ENCODE measurements at places on chromosomes 11 and 22. TPM values are rescaled to one million over a fixed set of nuclear protein-coding genes. Genes with fewer than 3 reads are reported as not detected.

GRCh38 chr11:10307022-10307399 lies 2.1 kb downstream of the ADM start:
- DNase-seq = no peak

DNA sequence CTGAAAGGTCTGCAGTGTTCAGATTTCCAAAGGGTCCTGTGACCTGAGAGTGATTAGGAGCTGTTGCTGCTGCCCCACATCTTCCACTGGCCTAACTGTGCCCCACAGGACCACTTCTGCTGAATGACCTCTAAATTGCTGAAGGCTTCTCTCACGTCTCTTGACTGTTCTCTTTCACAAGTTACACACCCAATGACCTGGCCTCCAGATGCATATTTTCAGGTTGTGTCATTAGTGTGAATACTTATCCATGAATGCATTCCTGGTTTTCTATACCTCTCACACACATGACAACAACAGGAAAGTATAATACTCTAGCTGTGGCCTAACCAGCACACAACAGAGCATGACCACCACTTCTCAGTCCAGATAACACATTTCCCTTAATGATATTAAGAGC lies 15.4 kb downstream of the PRR14L start:
- DNase-seq = no peak

APOL6 gene
- total RNA-seq = 99.8 TPM

DNA sequence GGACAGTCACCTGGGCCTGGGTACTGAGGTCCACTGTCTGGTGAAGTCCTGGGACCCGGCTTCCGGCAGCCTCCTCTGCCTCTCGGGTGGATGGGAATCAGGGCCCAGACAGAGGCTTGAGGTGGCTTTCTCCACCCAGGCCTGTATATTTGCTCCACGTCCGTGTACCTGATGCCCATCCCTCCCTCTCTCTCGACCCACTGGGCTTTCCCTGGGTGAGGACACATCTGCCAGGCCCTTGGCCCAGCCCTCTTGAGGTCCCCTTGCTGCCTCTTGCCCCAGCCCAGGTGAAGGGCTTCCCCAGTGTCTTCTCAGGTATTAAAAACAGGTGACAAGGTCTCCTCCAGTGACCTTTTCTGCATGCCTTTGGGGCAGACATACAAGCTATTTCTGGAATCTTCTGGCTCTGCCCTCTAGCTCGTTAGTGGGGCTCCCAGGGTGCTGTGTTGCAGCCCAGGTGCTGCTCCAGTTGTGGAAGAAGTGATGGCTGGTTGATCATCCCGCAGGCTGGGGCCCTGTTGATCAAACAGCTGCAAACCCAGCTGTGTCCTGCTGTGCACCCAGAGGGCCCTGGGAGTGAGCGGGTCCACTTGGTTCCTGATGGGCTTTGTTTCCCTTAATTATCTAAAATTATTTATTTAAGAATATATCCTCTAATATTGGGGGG lies 25.5 kb upstream of the ACR start:
- DNase-seq = no peak

MGAT3 gene
- 43.8 TPM for total RNA-seq

- DNase-seq = no peak
Measured at GRCh38 chr22:30251711-30252110, 5.2 kb upstream of the LIF start.

DNA sequence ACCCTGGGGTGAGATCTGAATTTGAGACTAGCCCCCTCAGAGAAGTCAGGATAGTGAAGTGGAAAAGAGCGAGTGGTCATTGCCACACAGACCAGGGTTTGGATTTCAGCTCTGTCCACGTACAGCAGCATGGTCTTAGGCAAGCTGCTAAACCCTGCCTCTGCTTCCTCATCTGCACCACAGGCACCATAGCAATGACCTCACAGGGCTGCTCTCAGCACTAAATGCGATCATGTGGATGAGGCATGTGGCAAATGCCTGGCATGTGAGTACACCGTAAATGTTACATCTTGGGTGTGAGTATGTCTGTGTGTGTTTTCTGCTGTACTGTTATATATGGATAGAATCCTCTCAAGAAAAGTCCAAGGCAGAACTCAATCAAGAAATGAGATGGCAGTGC lies 15.8 kb downstream of the NAV2 start:
- no peak for DNase-seq

GPR83 gene
- total RNA-seq = not detected

- no peak for DNase-seq
Measured at GRCh38 chr22:31595271-31595670, 66.7 kb downstream of the PISD start.

DNA sequence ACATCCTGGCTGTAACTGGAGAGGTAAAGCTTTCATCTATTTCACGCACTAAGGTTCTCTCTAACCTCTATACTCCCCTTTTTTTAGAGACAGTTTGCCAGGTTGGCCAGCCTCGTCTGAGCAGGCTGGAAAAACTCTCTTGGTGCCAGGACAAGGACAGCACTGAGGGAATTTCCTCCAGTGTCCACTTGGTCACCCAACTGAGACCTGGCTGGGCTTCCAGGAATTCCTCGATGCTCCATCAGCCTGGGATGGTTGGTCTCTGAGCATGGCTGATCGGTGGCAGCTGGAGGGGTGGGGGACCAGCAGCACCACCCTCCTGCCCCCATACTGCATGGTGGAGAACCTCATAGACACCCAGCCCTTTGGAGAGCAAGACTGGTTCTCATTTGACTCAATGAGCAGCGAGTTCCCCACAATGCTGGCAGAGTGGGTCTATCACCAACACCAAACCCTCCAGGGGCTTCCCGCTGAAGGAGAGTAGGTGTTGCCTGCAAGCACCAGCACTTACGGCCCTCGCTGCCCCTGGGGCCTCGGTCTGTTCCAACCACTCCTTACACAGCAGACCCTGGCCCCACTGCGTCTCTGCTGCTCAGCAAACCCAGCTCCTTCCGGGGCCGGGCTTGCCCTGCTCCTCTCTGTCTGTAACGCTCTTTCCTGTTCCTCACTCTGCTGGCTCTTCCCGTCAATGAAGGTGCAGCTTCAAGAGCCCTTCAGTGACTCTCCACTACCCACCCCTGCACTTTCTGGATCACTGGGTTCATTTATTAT lies 122.2 kb downstream of the ST3GAL4 start:
- DNase-seq = no peak

DNA sequence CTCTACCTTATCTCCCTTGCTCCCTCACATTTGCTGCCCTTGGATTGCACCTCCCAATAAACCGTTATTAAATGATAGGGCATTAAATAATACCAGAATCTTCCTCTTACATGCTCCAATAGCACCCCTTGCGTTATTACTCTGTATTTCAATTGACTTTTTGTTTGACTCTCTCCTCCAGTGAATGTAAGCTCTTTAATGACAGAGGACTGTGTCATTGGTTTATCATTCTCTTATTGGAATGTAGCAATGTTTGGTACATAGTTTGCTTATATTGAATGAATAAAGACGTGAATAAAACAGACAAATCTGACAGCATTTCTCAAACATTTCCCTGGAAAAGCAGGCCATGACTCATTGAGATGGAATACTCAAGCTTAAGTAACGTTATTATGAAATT lies 8.7 kb upstream of the MPEG1 start:
- DNase-seq = no peak

- no peak for DNase-seq
Measured at GRCh38 chr22:21569459-21570170, 2.1 kb downstream of the UBE2L3 start.

MYRF gene
- total RNA-seq = 0.42 TPM

- no peak for DNase-seq
Measured at GRCh38 chr22:45485261-45485660, 17.4 kb upstream of the FBLN1 start.

GRCh38 chr11:47101406-47101805 lies 75.3 kb downstream of the ARFGAP2 start:
- no peak for DNase-seq

- DNase-seq = no peak
Measured at GRCh38 chr22:31616315-31616980, 45.6 kb downstream of the PISD start.

INCENP gene
- 14.7 TPM for total RNA-seq

DNA sequence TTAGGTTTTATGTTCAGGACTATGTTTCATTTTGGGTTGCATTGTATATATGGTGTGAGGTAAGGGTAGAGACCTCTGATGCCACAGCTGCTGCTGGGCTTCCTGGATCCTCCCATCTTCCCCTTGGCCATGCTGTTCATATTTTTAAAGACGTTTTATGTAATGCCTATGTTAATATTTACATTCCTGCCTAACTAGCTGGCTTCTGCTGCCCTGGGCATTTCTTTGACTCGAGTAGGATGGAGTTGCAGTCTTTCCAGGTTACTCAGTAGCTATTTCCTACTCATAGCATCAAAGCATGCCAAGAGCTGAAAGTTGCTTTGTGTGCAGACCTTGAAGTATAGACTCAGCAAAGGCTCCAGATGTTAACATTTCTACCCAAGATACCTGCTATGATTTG lies 220.5 kb upstream of the CADM1 start:
- no peak for DNase-seq

GRCh38 chr11:472272-472671 lies 22.2 kb downstream of the PTDSS2 start:
- DNase-seq = no peak

NRIP3 gene
- 0.87 TPM for total RNA-seq

SMPD1 gene
- total RNA-seq = 34.4 TPM

- DNase-seq = no peak
Measured at GRCh38 chr11:30481330-30481729, 104.8 kb downstream of the MPPED2 start.

DNA sequence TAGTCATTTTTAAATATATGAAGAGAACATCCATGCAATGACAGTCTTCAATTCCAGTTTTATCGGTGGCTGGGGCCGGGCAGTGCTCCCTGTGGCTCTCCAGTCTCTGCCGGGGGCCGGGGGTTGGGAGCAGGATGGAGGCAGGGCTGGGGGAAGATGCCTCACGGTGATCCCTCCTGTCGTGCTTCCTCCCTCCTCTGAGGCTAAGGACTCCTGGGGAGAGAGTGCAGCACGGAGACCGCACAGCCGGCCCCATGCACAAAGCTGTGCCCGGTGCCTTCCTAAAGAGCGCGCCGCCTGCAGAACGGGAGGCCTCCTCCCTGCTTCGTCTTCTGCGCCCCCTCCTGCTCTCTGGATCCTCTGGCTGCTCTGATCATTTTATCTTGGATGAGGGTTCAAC lies 20.5 kb downstream of the GAL start:
- no peak for DNase-seq

- no peak for DNase-seq
Measured at GRCh38 chr11:106619320-106619990, 398.8 kb downstream of the GUCY1A2 start.

GRCh38 chr11:110710628-110711381 lies 1.4 kb downstream of the ARHGAP20 start:
- peak; percentile 90 for DNase-seq

GRCh38 chr22:26476705-26477340 lies 6.8 kb downstream of the HPS4 start:
- no peak for DNase-seq

- peak; percentile 71 for DNase-seq
Measured at GRCh38 chr11:76152741-76153570, 53.3 kb downstream of the WNT11 start.

IL18 gene
- 14.7 TPM for total RNA-seq

- DNase-seq = peak; percentile 71
Measured at GRCh38 chr11:65440831-65441499, 18.4 kb downstream of the NEAT1 start.

DNA sequence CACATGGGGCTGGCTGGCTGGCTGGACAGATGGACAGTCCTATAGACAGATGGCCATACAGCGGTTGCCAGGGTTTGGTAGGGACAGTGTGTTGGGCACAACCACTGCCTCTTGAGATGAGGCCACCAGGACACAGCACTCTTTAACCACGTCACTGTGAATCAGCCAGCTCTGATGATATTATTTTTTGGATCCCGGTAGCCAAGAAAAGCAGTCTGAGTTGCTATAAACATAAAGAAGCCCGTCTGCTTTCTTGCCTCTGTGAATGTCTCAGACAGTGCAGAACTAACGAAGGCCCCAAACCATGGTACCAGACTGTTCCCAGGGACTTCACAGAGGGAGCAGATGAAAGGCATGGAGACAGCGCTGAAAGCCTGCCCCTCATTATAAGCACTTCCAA lies 115.9 kb upstream of the CSNK2A3 start:
- DNase-seq = no peak

DNA sequence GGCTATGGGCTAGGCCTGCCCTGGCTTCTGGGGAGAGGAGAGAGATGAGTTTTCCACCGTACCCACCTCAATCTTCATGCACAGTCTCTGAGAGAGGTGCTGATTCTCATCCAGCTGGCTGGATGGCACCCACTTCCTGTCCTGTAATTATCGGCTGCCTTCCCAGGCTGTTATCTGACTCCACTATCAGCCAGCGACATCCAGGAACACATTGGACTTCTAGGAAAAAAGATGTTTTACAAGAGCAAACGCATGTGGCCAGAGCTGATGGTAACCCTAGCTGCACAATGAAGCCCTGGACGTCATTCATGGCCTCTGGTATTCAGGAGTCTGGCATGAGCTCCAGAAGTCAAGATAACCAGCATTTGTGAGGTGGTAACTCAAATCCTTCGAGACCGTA lies 137.4 kb downstream of the EHF start:
- DNase-seq = no peak

GRCh38 chr22:29032584-29032983 lies 29.0 kb downstream of the C22orf31 start:
- DNase-seq = no peak

GRCh38 chr11:113725407-113725806 lies 19.3 kb upstream of the TMPRSS5 start:
- no peak for DNase-seq

GRCh38 chr11:76830639-76831327 lies 29.9 kb upstream of the ACER3 start:
- no peak for DNase-seq

DNA sequence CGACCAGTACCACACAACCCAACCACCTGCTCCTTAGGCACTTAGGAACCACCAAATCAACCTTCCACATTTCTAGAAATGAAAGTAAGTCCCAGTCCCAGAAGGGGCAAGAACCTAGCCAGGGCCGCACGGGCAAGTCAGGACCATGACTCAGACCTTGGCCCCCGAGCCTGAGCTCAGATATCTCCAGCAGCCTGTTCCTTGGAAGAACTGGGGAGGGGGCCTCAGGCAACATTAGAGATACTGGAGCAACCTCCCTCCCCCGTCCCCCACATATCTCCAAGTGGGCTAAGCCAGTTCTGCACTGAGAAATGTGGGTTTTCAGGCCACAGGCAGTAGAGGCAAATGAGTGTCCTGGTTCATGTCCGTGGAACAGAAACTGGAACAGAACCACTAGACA lies 7.7 kb downstream of the ARAP1 start:
- no peak for DNase-seq

GRCh38 chr11:103591554-103591953 lies 444.9 kb upstream of the DDI1 start:
- no peak for DNase-seq

DNA sequence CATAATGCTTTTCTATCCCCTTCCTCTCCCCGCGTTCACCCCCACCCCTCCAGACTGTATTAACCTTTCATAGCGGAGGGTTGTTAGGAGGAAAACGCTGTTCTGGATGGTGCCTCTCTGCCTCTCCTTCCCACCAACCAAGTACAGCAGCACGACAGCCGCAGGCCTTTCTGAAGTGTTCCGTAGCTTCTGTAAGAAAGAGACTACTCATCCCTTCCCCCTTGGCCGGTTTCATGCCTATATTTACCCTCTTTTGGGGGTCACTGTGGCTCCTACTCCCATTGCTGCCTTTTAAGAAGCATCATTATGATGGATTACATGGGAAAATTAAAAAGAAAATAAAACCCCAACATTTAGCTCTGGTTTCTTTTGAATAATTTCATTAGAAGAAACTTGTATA lies 46.5 kb downstream of the ZBTB16 start:
- no peak for DNase-seq
